Activated CD4-positive, alpha-beta T cell treated with anti-CD3 and anti-CD28 coated beads, Interleukin-2, amount 10 ng/mL, durations not matched to agents 7 days and 5 days (primary cell): ENCODE measurements at places on chromosomes 4 and X.

DNA sequence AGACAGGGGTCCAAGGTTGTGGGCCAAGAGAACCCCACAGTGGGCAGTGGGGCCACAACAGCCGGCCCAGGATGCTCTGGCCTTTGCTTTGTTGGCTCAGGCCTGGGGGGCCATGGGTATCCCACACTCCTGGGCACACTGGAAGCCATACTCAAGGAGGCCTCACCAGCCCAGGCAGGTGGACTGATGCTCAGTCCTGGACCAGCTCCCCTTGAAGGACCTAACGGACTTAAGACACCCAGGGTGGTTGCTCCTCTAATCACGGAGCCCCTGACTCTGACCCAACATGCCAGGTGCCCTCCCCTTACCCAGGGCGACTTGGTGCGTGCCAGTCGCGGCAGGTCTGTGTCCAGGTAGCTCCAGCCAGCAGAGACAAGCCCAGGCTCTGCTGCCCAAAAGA is 50.8 kb downstream of the ZFYVE28 start:
- no peak for DNase-seq

DNA sequence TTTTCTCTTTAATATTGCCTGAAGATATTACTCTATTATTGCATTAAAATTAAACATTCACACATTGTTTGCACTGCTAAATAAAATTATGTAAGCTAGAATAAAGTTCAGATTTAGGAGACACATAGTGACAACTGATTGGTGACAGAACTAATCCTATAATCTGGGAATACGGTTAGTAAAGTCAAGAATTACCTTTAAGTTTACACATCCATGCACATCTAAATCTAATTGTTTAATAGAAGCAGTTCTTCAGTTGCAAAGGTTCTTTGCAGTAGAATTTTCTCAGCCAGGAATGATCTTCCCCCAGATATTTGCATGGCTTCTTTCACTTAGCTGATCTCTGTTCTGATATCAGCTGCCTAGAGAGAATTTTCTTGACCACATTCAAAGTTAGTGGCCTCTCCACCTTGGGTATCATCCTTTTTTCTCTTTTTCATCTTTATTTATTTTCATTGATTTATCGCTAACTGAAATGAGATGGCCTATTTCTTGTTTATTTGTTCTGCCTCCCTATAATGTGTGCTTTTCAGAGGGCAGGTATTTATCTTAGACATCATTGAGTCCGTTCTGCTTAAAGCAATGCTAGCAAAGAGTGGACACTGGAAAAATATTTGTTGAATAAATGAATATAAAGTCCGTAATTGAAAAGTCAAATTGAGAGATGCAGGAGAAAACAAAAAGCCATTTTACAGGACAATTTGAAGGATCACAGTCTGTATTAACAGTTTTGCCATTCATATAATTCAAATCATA is 12.6 kb downstream of the AFP start:
- DNase-seq, result no peak

GRCh38 chr4:97662133-97662532 is 481.1 kb downstream of the STPG2 start:
- DNase-seq, result no peak

GRCh38 chr4:54945838-54946237 is 179.6 kb downstream of the KDR start:
- DNase-seq, result no peak

DNA sequence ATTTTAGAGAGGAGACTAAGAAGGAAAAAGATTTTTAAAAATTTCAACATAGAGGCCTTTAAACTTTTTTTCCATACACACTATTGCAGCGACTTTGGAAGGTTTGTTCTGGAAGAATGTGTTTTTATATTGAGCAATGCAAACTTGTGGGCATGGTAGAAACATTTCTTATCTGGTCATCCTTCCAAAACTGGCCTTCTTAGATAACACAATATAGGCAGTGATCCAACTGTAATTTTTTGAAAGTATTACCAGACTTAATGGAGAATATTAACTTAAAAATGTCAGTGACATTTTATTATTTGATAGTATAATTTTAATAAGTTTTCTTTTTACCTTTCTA is 25.6 kb downstream of the FHDC1 start:
- DNase-seq, result no peak

- DNase-seq, result no peak
Measured at GRCh38 chrX:153530411-153531129, 13.1 kb downstream of the ATP2B3 start.

- no peak for DNase-seq
Measured at GRCh38 chrX:155923200-155923599, 42.1 kb downstream of the VAMP7 start.

- DNase-seq, result no peak
Measured at GRCh38 chr4:138689187-138689586, 326.4 kb upstream of the NOCT start.

GRCh38 chrX:125492439-125492838 is 172.8 kb downstream of the TEX13C start:
- no peak for DNase-seq

- DNase-seq, result no peak
Measured at GRCh38 chr4:72971572-72971971, 97.9 kb downstream of the COX18 start.

- no peak for DNase-seq
Measured at GRCh38 chr4:68734095-68734494, 63.6 kb upstream of the UGT2B15 start.

DNA sequence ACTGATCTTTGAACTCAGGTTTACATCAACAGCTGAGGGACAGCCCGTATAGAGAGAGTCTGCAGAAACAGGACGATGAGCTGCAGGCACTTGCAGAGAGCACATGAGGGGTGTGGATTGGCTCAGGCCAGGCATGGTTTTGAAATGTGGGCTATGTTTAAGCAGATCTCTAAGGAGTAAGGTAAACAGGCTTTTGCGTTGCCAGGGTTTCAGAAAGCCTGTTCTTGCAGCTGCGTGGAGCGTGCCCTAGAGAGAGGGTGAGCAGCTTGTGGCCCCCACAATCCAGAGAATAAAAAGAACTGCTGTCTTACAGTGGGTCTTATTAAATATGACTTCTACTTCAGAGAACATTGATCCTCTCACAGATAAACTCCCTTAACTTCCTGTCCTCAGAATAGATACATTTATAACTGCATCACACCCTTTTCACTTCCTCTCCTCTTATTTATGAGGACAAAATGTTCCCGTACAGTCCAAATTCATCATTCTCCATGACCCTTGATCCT is 64.1 kb downstream of the TMA16 start:
- peak; percentile 11 for DNase-seq

DNA sequence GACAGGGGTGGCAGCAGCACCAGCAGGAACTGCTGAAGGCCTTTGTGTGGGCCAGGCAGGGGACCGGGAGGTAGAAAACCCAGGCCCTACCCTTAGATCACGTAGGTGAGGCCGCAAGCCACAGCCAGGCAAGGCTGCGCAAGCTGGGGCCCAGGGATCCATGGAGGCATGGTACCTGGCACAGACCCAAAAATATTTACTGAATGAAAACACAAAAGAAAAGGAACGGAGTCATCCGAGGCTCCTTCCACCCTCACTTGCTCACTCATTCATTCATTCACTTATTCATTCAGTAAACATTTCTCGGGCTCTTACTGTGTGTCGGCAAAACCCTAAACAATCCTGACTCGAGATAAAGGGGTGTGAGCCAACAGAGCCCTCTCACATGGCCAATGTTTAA is 102.3 kb downstream of the BCOR start:
- DNase-seq, result no peak

DNA sequence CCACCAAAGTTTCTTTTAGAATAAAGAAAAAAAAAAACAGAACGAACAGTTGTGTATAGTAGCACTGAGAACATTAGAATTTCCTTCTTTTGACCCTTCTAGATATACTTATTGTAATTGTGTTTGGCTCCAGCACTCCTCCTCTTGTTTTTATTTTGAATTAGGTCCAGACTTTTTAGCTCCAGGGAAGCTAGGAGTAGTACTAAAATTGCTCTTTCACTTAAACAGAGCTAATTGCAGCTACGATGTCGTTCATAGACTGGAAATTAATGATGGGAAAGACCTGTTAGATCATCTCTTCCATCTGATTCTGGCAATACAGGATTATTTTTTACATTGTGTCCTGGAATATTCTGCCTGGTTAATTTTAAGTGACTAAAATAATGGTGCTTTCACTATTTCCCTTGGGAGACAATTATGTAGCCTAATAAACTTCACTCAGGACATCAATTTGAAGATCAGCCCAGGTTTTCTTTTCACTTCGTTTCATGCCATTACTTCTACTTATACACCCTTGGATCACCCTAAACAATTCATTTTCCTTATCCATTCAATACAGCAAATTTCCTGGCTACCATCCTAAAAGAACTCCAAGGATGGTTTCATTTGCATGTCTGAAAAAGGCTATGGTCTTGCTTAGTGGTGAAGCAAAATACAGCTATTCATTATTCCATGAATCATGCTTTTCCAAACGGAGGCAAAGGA is 480.8 kb upstream of the TECRL start:
- no peak for DNase-seq

GRCh38 chr4:168221301-168221700 is 97.3 kb downstream of the DDX60 start:
- DNase-seq, result no peak

DNA sequence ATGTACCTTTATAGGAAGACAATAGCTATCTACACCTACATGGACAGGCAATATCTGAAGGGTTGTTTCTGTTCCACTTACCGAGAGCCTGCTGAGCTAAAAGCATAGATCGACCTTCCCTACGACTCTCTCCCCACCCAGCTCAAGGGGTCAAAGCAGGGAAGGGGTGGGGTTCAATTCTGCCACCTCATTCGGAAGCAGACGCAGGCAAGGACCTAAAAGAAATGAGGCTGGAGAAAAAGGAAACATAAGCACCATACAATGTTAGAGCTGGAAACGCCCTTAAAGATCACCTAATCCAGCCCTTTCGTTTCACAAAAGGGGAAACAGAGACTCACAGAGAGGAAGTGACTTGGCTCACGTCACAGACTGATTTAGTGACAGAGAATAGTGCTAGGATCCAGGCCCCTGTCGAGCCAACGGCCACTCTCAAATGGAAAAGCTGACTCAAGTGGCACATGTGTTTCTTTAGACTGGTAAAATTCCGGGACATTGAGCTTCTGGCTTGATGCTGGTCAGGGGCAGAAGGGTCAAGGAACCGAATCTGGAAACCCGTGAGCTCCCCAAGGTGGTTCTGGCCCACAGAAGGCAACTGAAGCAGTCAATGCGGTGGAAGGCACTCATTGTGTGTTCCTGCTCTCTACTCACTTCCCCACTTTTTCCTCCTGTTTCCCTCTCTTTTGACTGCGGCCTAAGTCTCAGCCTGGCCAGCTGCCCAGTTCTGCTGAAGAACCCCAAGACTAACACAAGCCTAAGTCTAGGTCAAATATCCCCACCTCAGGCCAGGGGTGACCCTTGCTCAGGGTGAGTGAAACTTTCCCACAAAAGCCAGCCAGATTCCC is 7.5 kb downstream of the SEPTIN6 start:
- DNase-seq, result peak; percentile 60

- no peak for DNase-seq
Measured at GRCh38 chrX:130136496-130136895, 26.2 kb upstream of the ELF4 start.

DNA sequence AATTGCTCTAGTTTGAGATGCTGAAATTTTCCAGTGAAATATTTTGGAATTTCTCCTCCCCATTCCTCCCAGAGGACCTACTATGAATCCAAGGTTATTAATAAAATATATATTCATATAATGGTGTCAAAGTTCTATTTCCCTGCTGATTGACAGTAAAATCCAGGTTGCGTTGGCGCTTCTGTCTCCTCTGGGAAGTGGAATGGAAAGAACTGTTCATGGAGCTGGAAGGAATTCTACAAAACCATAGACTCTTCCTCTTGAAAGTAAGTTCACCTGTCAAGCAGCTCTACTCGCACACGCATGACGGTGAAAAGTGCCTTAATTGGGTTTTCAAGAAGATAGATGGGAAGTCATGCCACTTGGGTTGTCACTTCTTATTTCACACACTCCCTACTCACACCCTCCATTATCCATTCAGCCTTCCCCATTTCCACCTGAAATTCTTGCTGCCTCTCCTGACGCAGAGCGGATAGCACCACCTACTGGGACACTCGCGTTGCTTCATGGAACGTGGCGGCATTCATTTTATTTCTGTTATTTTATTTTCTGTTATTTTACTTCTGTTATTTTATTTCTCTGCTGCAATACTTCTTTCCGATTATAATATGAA is 351.6 kb downstream of the NLGN4X start:
- no peak for DNase-seq

GRCh38 chr4:64713256-64713840 is 304.1 kb upstream of the TECRL start:
- DNase-seq, result no peak

GRCh38 chrX:74923942-74924448 is 1.3 kb downstream of the NEXMIF start:
- DNase-seq, result peak; percentile 6

- no peak for DNase-seq
Measured at GRCh38 chr4:105569057-105569865, 16.8 kb downstream of the ARHGEF38 start.

DNA sequence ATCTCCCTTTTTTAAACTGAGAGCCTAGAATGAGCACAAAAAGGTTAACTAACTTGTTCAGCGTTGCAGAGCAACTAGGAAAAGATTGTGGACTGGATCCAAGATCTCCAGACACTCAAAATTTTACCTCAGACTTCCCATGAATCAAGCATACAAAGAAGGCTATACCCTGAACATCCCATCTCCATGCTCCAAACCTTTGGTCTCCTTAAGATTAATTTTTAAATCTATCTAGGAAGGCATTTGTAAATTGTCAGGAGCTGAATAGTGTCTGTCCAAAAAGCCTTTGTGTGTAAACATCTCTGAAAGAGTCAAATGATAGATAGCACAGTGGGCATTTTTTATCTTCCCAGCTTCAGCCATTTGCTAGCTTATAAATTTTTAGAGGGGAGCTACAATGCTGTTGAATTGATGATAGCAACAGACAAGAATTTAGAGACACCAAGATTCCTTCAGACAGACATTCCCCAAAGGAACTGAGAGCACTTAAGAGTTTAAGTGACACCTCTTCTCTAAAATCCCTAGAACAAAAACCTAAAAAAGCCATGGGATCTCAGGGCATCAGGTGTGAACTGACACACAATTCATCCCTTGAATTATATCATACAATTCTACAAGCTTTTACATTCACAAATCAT is 480.8 kb upstream of the FAM241A start:
- DNase-seq, result no peak

DNA sequence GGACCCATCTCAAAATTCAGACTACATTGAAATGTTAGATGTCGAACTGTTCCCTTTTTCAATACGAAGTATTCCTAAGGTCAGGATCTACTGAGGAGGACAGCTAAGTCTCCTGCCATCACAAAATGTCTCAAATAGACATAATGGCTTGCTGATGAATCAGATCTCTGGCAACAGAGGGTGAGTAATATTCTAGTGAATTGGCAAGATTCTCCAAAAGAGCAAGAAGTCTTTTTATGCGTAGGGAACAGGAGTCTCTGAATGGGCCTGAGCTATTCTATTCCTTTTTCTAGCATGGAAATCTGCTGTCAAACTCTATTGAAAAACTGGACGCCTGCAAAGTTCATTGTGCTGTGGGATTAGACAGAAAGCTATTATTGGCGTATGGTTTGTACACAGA is 145.4 kb downstream of the FNIP2 start:
- no peak for DNase-seq

GRCh38 chr4:99506781-99507180 is 4.0 kb upstream of the C4orf17 start:
- DNase-seq, result no peak
